Body of pancreas (tissue), 4 donors: ENCODE measurements at places on chromosomes 13 and 19. TPM values are rescaled to one million over a fixed set of nuclear protein-coding genes. Genes with fewer than 3 reads are reported as not detected.

Gene COQ8B
- total RNA-seq = 29.8 TPM

DNA sequence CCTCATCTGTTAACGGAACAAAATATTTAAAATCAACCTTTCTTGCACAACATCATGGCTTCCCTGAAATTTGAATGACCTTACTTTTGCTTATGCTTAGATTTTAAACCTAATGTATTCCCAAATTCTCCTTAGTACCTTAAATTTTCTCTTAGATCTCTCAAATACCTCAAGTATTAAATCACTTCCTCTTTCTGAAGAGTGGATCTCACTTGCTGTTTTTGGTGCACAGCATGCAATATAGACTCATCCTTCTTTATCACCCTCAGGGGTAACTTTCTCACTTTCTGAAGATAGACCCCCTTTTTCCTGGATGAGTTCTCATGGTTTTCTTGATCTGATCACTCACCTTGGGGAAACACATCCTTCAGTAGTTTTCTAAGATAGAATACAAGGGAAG lies 871.7 kb downstream of the DACH1 start:
- DNase-seq = no peak
- no peaks in the 10 kb centered on the region for H3K36me3 ChIP-seq
- no peak overlapping the region for H3K4me3 ChIP-seq
- H3K4me1 ChIP-seq = no peaks in the 10 kb centered on the region
- no peak overlapping the region for H3K27ac ChIP-seq

Gene TRAPPC6A
- total RNA-seq = 8.3 TPM

Gene CD37
- 6.2 TPM for total RNA-seq

Gene CYP2F1
- not detected for total RNA-seq

- no peaks in the 10 kb centered on the region for H3K36me3 ChIP-seq
- no peaks in the 10 kb centered on the region for H3K4me1 ChIP-seq
- H3K27ac ChIP-seq = no peak within 1 kb of the TSS
- H3K4me3 ChIP-seq = no peak within 1 kb of the TSS
- no peak for DNase-seq
Measured at GRCh38 chr19:30371960-30372824, at the start of gene ZNF536. Gene ZNF536, plus strand, starts transcription at chr19:30372384. Its CDS starts 71,179 bp downstream, at chr19:30443563.

DNA sequence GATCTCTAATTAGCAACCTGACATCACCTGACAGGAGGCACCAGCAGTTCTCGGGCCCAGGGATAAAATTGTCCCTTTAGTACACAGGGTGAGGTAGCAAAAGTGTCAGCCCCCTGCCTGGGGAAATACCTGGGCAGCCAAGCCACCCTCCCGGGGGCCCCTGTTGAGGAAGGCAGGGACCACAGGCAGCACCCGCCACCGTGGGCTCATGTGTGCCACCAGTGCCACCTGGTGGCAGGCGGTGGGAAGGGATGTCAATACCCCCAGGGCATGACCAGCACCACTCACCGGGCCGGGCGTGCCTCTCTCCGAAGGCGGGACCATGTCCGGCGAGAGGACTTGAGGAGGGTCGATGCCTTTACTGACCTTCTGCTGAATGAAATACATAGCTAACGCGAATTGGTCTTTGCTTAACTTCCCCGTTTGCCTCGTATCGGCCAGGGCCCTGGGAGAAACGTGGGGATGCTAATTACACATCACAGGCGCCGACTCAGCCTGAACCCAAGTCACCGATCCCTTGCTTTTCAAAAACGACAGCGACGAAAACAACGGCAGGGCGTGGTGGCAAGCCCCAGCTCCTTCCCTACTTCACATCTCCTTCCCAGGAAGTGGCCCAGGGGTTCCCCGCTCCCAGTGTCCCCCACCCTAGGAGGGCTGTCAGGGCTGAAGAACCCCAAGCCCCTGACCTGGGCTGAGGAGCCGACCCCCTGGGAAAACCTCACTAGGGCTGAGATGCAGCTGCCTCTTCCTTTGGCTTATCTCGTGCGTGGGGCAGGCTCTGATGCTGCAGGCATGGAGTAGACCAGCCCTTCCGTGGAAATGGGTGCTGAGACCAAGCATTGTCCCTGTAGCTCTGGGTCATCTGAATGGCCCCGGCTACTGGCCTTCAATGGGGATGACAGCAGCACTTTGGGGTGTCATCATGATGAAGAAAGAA lies 53.8 kb downstream of the EPS15L1 start:
- H3K27ac ChIP-seq = no peak overlapping the region
- DNase-seq = peak; percentile 50
- no peak overlapping the region for H3K4me3 ChIP-seq
- no peaks in the 10 kb centered on the region for H3K36me3 ChIP-seq
- H3K4me1 ChIP-seq = no peaks in the 10 kb centered on the region

Gene NRTN
- 24.1 TPM for total RNA-seq

GRCh38 chr19:48490981-48491792 lies 20.4 kb downstream of the LMTK3 start:
- H3K27me3 ChIP-seq = no peaks in the 10 kb centered on the region
- peak; percentile 46 for DNase-seq
- no peak overlapping the region for H3K4me3 ChIP-seq
- no peaks in the 10 kb centered on the region for H3K36me3 ChIP-seq

DNA sequence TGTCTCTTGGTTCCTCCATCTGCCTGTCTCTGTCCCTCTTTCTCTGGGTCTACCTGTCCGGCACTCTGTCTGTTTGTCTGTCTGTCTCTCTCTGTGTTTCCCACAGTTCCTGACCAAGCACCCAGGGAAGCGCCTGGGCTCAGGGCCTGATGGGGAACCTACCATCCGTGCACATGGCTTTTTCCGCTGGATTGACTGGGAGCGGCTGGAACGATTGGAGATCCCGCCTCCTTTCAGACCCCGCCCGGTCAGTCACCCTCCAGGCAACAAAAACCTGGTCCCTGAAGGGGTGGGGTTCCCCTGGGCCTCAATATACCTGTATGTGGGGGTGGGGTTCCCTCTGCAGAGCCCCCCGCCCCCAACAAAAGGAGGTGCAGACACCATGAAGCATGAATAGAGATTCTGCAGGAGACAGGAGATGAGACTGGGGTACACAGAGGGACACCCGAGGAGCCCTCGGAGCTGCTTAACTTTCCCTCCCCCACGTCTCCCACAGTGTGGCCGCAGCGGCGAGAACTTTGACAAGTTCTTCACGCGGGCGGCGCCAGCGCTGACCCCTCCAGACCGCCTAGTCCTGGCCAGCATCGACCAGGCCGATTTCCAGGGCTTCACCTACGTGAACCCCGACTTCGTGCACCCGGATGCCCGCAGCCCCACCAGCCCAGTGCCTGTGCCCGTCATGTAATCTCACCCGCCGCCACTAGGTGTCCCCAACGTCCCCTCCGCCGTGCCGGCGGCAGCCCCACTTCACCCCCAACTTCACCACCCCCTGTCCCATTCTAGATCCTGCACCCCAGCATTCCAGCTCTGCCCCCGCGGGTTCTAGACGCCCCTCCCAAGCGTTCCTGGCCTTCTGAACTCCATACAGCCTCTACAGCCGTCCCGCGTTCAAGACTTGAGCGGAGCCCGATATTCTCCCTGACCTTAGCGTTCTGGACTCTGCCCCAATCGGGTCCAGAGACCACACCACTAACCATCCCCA lies 2.6 kb upstream of the CACNG7 start:
- H3K36me3 ChIP-seq = no peaks in the 10 kb centered on the region
- H3K27me3 ChIP-seq = peaks cover 46% of the 10 kb centered on the region
- H3K4me1 ChIP-seq = peaks cover 9% of the 10 kb centered on the region
- H3K27ac ChIP-seq = no peak overlapping the region

GRCh38 chr19:28881616-28882015 lies 331.3 kb downstream of the UQCRFS1 start:
- no peak overlapping the region for H3K27ac ChIP-seq
- H3K4me1 ChIP-seq = peaks cover 7% of the 10 kb centered on the region
- no peak for DNase-seq
- H3K27me3 ChIP-seq = no peaks in the 10 kb centered on the region

- H3K27me3 ChIP-seq = no peaks in the 10 kb centered on the region
- H3K36me3 ChIP-seq = no peaks in the 10 kb centered on the region
- H3K4me1 ChIP-seq = peaks cover 13% of the 10 kb centered on the region
- DNase-seq = peak; percentile 39
- H3K4me3 ChIP-seq = no peak overlapping the region
- peak overlapping the region; percentile 38 for H3K27ac ChIP-seq
Measured at GRCh38 chr13:112740502-112741131, 50.8 kb downstream of the ATP11A start.

- no peak overlapping the region for H3K4me3 ChIP-seq
- no peak for DNase-seq
- H3K4me1 ChIP-seq = peaks cover 60% of the 10 kb centered on the region
- H3K27me3 ChIP-seq = no peaks in the 10 kb centered on the region
Measured at GRCh38 chr19:39144290-39145071, 18.9 kb downstream of the PAK4 start.

- H3K4me1 ChIP-seq = peaks cover 5% of the 10 kb centered on the region
- no peak overlapping the region for H3K4me3 ChIP-seq
- no peaks in the 10 kb centered on the region for H3K27me3 ChIP-seq
- H3K36me3 ChIP-seq = no peaks in the 10 kb centered on the region
Measured at GRCh38 chr13:45926741-45927140, 75.2 kb upstream of the SIAH3 start.

Gene ATP7B
- total RNA-seq = 6.9 TPM

GRCh38 chr13:76723551-76724232 lies 162.5 kb downstream of the KCTD12 start:
- H3K4me3 ChIP-seq = no peak overlapping the region
- no peaks in the 10 kb centered on the region for H3K27me3 ChIP-seq
- H3K27ac ChIP-seq = no peak overlapping the region

Gene LILRA5
- total RNA-seq = not detected

GRCh38 chr19:30249911-30250310 lies 122.3 kb upstream of the ZNF536 start:
- H3K36me3 ChIP-seq = no peaks in the 10 kb centered on the region
- no peak overlapping the region for H3K4me3 ChIP-seq
- no peak for DNase-seq
- H3K27ac ChIP-seq = no peak overlapping the region
- H3K27me3 ChIP-seq = peaks cover 6% of the 10 kb centered on the region
- no peaks in the 10 kb centered on the region for H3K4me1 ChIP-seq

- no peak overlapping the region for H3K4me3 ChIP-seq
- no peaks in the 10 kb centered on the region for H3K4me1 ChIP-seq
- no peaks in the 10 kb centered on the region for H3K36me3 ChIP-seq
Measured at GRCh38 chr13:21228738-21229137, 52.3 kb downstream of the MRPL57 start.

DNA sequence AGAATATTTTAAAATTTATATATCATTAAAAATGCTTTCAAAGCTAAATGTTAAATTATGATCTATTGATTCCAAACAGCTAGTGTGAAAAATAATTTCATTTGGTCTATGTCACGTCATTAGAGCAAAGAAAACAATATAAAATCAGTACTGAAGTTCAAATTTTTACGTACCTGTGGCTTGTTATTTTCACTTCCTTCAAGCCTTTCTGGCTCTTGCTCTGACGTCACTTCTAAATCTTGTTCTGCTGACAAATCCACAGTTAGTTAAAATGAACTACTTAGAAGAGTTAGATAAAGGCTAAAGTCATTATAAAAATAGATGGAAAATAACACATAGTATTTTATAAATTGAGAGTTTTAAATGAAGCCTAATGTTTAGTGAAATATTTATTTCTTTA lies 147.7 kb upstream of the TUBA3C start:
- H3K36me3 ChIP-seq = no peaks in the 10 kb centered on the region
- H3K27me3 ChIP-seq = no peaks in the 10 kb centered on the region
- no peak for DNase-seq

Gene PRRG2
- total RNA-seq = 4.9 TPM

- H3K27ac ChIP-seq = peak overlapping the region; percentile 62
- H3K36me3 ChIP-seq = peaks cover 6% of the 10 kb centered on the region
- H3K4me1 ChIP-seq = peaks cover 41% of the 10 kb centered on the region
- no peaks in the 10 kb centered on the region for H3K27me3 ChIP-seq
Measured at GRCh38 chr13:114259374-114259773, 22.0 kb upstream of the UPF3A start.
